ENCODE measurements at places on chromosomes 12 and 14. TPM values are rescaled to one million over a fixed set of nuclear protein-coding genes. Genes with fewer than 3 reads are reported as not detected.

DNA sequence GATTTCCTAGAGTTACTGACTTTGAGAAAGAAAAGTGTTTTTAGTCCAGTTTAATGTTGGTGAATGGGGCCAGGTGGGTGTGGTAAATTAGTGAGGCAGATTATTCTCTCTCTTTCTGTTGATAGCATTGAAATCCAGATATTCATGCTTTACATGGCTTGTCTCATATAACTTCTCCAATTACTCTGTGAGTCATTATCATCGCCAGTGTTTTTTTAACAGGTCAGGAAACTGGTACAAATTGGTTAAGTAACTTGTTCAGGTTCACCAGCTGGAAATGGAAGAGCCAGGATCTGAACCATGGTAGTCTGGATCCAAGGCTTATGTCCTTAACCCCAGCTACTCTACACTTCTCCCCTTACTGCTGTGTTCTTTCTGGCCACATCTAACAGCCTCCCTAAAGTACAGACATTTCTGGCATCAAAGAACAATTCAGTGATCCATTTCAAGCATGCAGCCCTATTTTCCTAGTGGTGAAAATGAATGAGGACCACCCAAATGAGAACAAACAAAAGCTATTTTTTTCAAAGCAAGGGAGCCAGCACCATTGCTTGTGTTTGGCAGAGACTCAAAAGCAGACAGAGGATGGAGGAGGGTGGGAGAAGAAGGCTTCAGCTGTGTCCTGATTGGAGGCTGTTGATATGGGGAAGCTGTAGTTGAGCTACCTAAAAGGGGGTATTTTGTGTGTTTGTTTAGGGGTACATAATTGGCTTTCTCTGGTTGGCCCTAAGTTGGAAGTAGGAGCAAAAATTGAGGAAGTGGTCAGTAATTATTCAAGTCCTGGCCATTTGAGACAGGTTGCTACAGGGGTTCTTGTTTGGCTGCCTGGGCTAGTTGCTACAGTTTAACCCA, 1.7 kb downstream of the IRAK3 start:
- H3K4me3 ChIP-seq: no peak overlapping the region
- peaks cover 21% of the 10 kb centered on the region for H3K4me1 ChIP-seq
- DNase-seq: no peak
- H3K36me3 ChIP-seq: no peaks in the 10 kb centered on the region

DNA sequence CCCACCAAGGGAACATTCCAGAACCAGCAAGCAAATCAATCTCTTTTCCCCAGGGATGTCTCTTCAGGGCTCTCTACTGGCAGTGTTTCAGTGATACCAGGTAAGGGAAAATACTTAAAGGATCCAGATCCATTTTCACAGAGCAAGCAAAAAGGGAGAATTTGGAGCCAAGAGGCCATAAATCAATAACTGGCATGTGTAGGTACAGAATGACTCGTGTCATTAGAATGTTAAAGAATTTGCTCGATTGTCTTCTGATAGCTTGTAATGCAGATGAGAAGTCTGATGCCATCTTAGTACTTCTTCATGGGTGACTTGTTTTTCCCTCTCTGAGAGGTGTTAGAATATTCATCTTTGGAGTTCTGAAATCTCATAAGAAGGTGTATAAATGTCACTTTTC, 242.9 kb downstream of the KTN1 start:
- H3K4me1 ChIP-seq: no peaks in the 10 kb centered on the region
- no peak overlapping the region for H3K27ac ChIP-seq
- H3K4me3 ChIP-seq: no peak overlapping the region
- peaks cover 5% of the 10 kb centered on the region for H3K27me3 ChIP-seq
- DNase-seq: no peak

GRCh38 chr14:34843011-34843554, 32.1 kb downstream of the BAZ1A start:
- peaks cover 4% of the 10 kb centered on the region for H3K36me3 ChIP-seq
- DNase-seq: no peak
- no peaks in the 10 kb centered on the region for H3K27me3 ChIP-seq
- H3K4me1 ChIP-seq: peaks cover 6% of the 10 kb centered on the region

GRCh38 chr12:12885096-12885792, 6.1 kb upstream of the GPRC5A start:
- no peak for DNase-seq
- peaks cover 3% of the 10 kb centered on the region for H3K36me3 ChIP-seq
- peaks cover 4% of the 10 kb centered on the region for H3K27me3 ChIP-seq

- no peak overlapping the region for H3K27ac ChIP-seq
- peaks cover 12% of the 10 kb centered on the region for H3K36me3 ChIP-seq
- peaks cover 8% of the 10 kb centered on the region for H3K27me3 ChIP-seq
- no peak overlapping the region for H3K4me3 ChIP-seq
Measured at GRCh38 chr14:76736514-76736913, 24.8 kb upstream of the VASH1 start.

GRCh38 chr14:105489542-105490266, 1.3 kb upstream of the TEDC1 start:
- H3K36me3 ChIP-seq: no peaks in the 10 kb centered on the region
- DNase-seq: peak; percentile 80
- H3K4me1 ChIP-seq: peaks cover 2% of the 10 kb centered on the region
- peaks cover 26% of the 10 kb centered on the region for H3K27me3 ChIP-seq

GRCh38 chr12:76029982-76030340, 1.6 kb downstream of the PHLDA1 start:
- peaks cover 13% of the 10 kb centered on the region for H3K27me3 ChIP-seq
- DNase-seq: peak; percentile 22
- peaks cover 40% of the 10 kb centered on the region for H3K4me1 ChIP-seq
- H3K4me3 ChIP-seq: peak overlapping the region; percentile 97
- H3K27ac ChIP-seq: peak overlapping the region; percentile 87

DNA sequence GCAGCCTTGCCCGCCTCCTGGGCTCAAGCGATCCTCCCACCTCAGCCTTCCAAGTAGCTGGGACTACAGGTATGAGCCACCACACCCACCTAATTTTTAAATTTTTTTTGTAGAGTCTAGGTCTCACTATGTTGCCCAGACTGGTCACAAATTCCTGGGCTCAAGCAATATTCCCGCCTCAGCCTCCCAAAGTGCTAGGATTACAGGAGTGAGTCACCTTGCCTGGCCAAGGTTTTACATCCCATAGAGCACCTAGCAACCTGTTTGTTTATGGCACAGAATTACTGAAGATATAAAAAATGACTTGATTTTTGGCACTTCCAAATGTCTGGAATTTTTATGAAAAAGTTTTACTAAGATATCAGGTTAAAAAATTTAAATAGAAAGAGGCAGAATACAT, 16.5 kb downstream of the MYO1A start:
- H3K4me3 ChIP-seq: no peak overlapping the region
- no peaks in the 10 kb centered on the region for H3K36me3 ChIP-seq
- no peak for DNase-seq
- no peak overlapping the region for H3K27ac ChIP-seq
- H3K27me3 ChIP-seq: peaks cover 7% of the 10 kb centered on the region

GRCh38 chr14:100391724-100392123, 68.6 kb downstream of the SLC25A47 start:
- H3K36me3 ChIP-seq: no peaks in the 10 kb centered on the region
- no peak overlapping the region for H3K4me3 ChIP-seq
- no peaks in the 10 kb centered on the region for H3K27me3 ChIP-seq
- no peak overlapping the region for H3K27ac ChIP-seq

GRCh38 chr12:27550653-27550975, 26.6 kb downstream of the PPFIBP1 start:
- H3K27me3 ChIP-seq: no peaks in the 10 kb centered on the region
- H3K4me3 ChIP-seq: no peak overlapping the region
- peaks cover 12% of the 10 kb centered on the region for H3K36me3 ChIP-seq
- DNase-seq: no peak
- peaks cover 53% of the 10 kb centered on the region for H3K4me1 ChIP-seq

- H3K4me3 ChIP-seq: no peak overlapping the region
- H3K27ac ChIP-seq: no peak overlapping the region
- peaks cover 2% of the 10 kb centered on the region for H3K27me3 ChIP-seq
- peaks cover 5% of the 10 kb centered on the region for H3K4me1 ChIP-seq
- H3K36me3 ChIP-seq: no peaks in the 10 kb centered on the region
Measured at GRCh38 chr14:54446161-54446693, 5.1 kb upstream of the CNIH1 start.

DNA sequence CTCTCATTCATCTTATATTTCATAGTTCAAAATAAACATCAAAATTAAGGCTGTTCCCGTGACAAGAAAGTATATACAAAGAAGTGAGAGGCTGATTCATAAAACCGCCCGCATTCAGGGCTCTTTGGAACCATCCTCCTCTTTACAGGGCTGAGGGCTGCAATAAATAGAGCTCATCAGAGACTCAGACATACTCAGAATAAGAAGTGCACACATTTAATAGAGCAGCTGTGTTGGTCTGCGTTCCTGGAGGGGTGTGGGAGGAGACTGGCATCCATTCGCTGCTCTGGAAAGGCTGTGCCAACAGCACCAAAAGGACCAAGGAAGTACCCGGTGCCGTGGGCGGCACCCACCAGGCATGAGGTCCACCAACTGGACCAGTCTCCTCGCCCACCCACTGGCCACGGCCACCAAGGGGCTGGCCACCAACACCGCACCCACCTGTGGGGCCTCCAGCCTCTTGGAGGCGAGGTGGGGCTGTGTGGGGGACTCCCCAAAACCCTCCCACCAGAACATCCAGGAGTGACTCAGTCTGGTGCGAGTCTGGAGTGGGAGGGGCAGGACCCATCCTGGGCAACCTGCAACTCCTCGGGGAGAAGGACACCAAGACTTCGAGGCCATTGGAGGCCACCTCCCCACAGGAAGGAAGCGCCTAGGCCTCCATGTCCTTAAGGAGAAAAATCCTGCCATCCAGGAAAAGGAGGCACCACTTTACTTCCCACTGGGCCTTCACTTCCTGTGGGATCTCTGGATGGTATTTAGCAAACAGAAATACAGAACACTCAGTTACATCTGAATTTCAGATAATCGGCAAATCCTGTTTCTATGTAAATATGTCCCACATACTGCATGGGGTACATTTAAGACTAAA, 32.7 kb downstream of the VCPKMT start:
- H3K27me3 ChIP-seq: peaks cover 2% of the 10 kb centered on the region
- peaks cover 13% of the 10 kb centered on the region for H3K4me1 ChIP-seq
- peak overlapping the region; percentile 33 for H3K4me3 ChIP-seq
- H3K36me3 ChIP-seq: peaks cover 4% of the 10 kb centered on the region

GRCh38 chr14:50260072-50260471, 28.7 kb upstream of the SOS2 start:
- no peak overlapping the region for H3K27ac ChIP-seq
- peaks cover 2% of the 10 kb centered on the region for H3K27me3 ChIP-seq

DNA sequence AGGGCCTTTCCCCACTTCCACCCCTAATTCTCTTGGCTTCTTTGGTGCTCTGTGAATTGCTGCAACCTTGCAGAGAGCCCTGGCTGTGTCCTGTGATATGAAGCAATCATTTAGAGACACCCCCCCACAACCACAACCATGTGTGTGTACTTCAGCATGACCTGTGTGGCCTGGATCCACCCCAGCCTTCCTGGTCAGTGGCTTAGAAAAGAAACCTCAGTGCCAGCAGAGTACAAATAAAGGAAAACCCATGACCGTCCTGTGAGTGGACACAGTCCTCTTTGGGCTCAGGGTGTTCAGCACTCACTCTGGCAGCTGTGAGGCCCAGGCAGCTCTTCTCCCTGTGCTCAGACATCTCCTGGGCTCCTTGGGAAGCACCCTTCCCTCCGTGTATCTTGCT, 206.6 kb upstream of the DIO3 start:
- H3K4me3 ChIP-seq: no peak overlapping the region
- DNase-seq: no peak
- peaks cover 8% of the 10 kb centered on the region for H3K27me3 ChIP-seq
- no peak overlapping the region for H3K27ac ChIP-seq

GRCh38 chr12:123167329-123167728, 16.4 kb upstream of the PITPNM2 start:
- H3K4me1 ChIP-seq: no peaks in the 10 kb centered on the region
- H3K27me3 ChIP-seq: peaks cover 3% of the 10 kb centered on the region
- no peak overlapping the region for H3K27ac ChIP-seq

DNA sequence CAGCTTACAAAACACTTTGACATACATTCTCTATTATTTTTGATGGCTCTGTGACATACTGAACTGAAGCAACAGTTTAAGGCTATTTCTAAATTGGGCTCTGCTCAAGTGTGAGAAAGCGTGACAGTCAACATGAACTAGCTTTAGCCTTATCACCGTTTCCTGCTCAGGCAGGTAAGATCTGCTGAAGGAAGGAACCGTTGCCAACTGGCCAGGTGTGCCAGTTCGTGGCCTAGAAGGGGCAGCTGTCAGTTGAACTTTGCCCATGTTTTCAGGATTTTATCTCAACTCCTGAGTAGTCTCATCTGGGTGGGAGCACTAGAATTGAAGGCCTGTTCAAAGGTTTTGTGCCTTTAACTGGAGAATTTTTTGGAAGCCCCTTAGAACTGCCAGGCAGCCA, 79.5 kb downstream of the ETV6 start:
- peaks cover 70% of the 10 kb centered on the region for H3K4me1 ChIP-seq
- no peak for DNase-seq
- H3K4me3 ChIP-seq: no peak overlapping the region
- no peak overlapping the region for H3K27ac ChIP-seq

- H3K4me3 ChIP-seq: no peak overlapping the region
- H3K27ac ChIP-seq: no peak overlapping the region
- no peak for DNase-seq
- H3K4me1 ChIP-seq: peaks cover 3% of the 10 kb centered on the region
- no peaks in the 10 kb centered on the region for H3K36me3 ChIP-seq
- H3K27me3 ChIP-seq: no peaks in the 10 kb centered on the region
Measured at GRCh38 chr12:91695964-91696363, 449.7 kb downstream of the BTG1 start.

GRCh38 chr12:54431911-54432814, 13.1 kb upstream of the ITGA5 start:
- peak; percentile 57 for DNase-seq
- peaks cover 68% of the 10 kb centered on the region for H3K4me1 ChIP-seq
- H3K27ac ChIP-seq: peak overlapping the region; percentile 98
- H3K36me3 ChIP-seq: peaks cover 13% of the 10 kb centered on the region

DNA sequence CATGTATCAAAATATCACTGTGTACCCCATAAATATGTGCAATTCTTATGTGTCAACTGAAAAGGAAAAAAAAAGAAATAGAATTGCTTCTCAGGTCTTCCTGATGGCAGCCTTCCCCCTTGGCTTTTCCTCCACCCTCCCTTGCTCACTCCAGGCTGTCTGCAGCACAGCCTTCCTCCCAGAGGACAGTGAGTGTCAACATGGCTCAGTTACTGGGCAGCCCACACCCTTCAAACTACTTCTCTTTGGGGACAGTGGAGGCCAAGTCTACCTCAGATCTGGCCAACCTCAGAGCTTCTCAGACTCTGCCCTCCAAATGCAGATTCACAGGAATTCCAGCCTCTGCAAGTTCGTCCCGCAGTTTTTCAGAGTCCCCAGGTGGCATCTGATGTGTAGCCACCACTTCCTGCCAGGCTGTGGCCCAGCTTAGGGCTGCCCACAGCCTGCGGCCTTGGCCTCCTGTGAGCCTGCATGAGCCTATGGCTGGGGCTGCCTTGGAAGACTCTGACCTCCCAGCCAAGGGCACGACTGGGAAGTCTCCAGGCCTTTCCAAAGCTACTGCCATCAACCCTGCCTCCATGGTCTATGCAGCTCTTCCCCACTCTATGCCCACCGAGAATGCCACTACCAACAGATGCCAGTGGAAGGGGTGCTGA, 148.0 kb upstream of the PWP1 start:
- H3K27me3 ChIP-seq: no peaks in the 10 kb centered on the region
- no peak overlapping the region for H3K27ac ChIP-seq
- no peaks in the 10 kb centered on the region for H3K4me1 ChIP-seq
- H3K36me3 ChIP-seq: no peaks in the 10 kb centered on the region

- H3K27ac ChIP-seq: peak overlapping the region; percentile 76
- H3K4me1 ChIP-seq: peaks cover 20% of the 10 kb centered on the region
- no peak overlapping the region for H3K4me3 ChIP-seq
- H3K27me3 ChIP-seq: peaks cover 1% of the 10 kb centered on the region
- DNase-seq: no peak
Measured at GRCh38 chr14:54533100-54533499, 23.4 kb downstream of the CGRRF1 start.

Gene ABHD12B
- total RNA-seq: 2.7 TPM

Gene TRIM9
- total RNA-seq: 2.3 TPM

Gene BRI3BP
- 1.4 TPM for total RNA-seq

Gene ADGRD1
- total RNA-seq: 1.7 TPM

Gene PAX9
- not detected for total RNA-seq

All from endothelial cell (in vitro differentiated cells).